ENCODE measurements at places on chromosomes 5 and 9.

GRCh38 chr5:2660315-2660714 is 91.2 kb downstream of the IRX2 start:
- DNase-seq = no peak

DNA sequence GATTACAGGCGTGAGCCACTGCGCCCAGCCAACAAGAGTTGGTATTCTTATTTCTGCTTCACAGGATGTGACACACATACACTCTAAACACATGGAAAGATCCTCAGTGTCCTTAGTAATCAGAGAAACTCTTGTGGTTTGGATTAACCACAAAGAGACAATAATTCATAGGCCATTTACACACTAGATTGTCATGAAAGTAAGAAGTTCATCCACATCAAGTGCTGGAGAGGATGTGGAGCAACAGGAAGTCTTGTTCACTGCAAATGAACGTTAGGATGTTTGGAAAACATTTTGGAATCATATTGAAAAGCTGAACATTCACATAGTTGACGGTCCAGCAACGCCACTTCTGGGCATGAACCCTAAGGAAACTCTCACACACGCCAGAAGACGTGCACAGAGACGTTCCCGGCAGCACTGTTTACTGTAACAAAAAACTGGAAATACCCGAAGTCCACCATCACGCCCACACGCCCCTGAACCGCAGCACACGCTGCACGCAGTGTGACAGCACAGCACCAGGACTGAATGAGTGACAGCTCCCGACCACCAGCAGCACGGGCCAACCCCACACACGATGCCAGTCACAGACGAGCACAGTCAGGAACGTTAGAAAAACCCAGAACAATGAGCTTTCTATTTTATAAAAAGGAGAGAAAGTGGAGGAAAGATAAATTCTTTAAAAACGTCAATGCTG is 87.6 kb downstream of the COL23A1 start:
- DNase-seq = no peak

GRCh38 chr9:135294836-135295235 is 184.7 kb upstream of the PPP1R26 start:
- DNase-seq = no peak

GRCh38 chr5:171855798-171856763 is 70.5 kb downstream of the SMIM23 start:
- no peak for DNase-seq

GRCh38 chr5:77083088-77083487 is 4.0 kb downstream of the ZBED3 start:
- DNase-seq = no peak

DNA sequence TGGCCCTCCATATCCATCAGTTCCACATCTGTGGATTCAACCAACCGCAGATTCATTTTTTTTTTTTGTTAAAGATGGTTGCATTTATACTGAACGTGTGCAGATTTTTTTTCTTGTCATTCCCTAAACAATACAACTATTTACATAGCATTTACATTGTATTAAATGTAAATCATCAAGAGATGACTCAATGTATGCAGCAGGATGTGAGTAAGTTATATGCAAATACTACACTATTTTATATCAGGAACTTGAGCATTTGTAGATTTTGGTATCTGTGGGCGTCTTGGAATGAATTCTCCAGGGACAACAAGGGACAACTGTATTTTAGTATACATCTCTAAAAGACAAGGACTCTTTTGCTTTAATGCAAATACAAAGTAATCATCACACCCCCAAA is 299.2 kb upstream of the ZNF608 start:
- no peak for DNase-seq

DNA sequence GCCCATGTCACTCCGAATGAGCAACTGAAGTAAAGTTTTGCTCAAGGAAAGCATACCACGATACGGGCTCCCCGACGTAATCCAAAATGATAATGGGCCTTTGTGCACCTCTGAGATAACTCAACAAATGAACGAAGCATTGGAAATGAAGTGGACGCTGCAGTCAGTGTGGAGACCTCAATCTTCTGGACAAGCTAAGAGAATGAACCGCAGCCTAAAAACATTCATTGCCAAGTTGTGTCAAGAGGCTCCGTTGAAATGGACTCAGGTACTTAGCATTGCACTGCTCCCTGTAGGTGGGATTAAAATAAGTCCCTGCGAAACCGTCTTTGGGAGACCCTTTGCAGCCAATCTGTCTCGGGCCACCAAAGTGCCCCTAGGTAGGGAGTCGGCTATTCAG is 3.9 kb upstream of the LCN9 start:
- DNase-seq = no peak

- no peak for DNase-seq
These were observed 61.1 kb upstream of the EQTN start for GRCh38 chr9:27358007-27358406.

GRCh38 chr5:111255169-111255568 is 31.0 kb downstream of the CAMK4 start:
- DNase-seq = no peak

DNA sequence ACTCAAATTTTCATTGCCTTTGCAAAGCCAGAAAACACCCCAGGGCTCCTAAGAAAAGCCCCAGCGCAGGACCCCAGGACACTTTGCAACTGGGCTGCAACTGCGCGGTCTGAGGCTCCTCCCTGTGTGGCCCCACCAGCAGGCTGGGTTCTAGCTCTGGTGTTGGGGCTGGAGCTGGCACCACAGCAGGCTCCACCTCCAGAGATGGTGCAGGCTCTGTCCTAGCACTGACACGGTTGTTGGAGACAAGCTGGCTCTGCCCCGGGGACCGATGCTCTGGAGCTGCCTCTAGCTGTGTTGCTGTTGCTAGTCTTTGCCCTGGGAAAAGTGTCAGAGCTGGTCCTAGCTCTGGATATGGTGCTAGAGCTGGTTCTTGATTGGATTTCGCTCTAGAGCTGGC is 13.6 kb downstream of the LCN10 start:
- DNase-seq = no peak

DNA sequence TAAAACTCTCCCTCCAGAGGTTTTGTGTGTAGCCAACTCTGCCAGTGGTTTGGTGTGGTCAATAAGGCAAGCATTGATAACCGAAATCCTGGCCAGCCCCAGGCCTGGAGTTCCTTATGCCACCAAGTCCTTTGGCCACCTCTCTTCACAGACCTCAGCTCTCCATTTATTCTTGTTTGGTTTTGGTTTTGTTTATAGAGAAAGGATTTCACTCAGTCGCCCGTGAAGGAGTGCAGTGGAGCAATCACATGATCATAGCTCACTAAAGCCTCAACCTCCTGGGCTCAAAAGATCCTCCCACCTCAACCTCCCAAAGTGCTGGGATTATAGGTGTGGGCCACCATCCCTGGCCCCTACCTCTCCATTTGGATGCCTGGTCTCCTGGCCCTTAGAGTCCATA is 55.4 kb upstream of the PPARGC1B start:
- DNase-seq = no peak

- DNase-seq = no peak
These were observed 1089.2 kb downstream of the PTPRD start for GRCh38 chr9:9523476-9524139.

DNA sequence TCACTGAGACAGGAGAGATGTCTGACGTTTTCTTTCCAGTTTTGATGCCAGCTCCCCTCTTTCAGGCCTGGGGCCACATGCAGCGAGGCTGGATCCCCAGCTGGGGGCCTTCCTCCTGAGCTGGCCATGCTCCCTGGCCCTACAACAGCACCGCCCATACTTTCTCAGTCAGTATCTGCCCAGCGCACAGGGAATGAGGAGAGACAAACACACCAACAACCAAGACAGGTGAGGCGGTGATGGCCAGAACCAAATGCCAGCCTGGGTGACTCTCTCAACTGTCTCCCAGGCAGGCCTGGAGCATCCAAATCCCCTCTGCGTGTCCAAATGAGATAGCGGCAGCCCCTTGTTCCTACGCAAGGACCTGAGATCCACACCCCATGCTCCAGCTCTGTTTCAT is 109.6 kb downstream of the ROR2 start:
- no peak for DNase-seq

GRCh38 chr9:82972446-82972845 is 90.5 kb downstream of the RASEF start:
- no peak for DNase-seq

- DNase-seq = no peak
These were observed 2.9 kb downstream of the PLCXD3 start for GRCh38 chr5:41507501-41507900.

GRCh38 chr5:10301842-10302610 is 5.7 kb downstream of the CMBL start:
- no peak for DNase-seq

GRCh38 chr9:93128715-93129224 is 5.3 kb downstream of the NINJ1 start:
- DNase-seq = no peak

- no peak for DNase-seq
These were observed 100.0 kb upstream of the NREP start for GRCh38 chr5:111856876-111857466.

- DNase-seq = no peak
These were observed 27.7 kb downstream of the G3BP1 start for GRCh38 chr5:151799407-151799806.

DNA sequence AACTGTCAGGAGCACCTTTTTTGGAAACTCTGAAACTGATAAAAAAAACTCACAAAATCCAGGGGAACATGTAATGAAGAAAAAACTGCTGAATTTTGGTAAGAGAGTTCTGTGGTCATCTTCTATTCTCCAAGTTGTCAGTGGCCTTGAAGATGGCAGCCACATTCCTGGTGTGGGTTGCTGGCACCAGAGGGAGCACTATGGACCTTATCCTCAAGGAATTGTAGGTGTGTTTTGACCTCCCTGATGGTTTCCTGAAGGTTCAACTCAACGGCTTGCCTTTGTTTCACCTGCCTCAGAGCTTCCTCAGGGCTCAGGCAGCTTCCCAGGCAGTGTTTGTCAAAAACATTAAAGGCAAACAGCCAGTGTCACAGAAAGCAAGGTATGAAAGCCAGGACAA is 2.2 kb upstream of the SLC38A9 start:
- no peak for DNase-seq

DNA sequence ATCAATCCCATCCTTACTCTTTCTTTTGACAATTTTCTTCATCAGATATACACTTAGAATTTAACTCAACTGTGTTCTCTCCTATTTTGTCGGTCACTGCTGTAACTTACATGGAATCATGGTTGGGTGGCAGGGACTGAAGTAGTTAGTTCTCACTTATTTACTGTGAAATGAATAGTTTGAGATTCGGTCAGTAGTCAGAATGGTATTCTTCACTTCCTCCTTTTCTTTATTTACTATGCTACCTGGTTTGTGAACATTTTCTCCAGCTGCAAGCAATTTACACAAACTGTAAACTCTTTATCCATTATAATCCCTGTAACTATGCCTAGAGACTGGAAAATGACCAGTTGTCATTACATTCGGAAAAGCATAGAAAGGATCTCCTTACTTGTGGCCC is 41.5 kb upstream of the GDNF start:
- DNase-seq = no peak

- DNase-seq = no peak
These were observed 2118.6 kb upstream of the C9orf72 start for GRCh38 chr9:29691758-29692407.

DNA sequence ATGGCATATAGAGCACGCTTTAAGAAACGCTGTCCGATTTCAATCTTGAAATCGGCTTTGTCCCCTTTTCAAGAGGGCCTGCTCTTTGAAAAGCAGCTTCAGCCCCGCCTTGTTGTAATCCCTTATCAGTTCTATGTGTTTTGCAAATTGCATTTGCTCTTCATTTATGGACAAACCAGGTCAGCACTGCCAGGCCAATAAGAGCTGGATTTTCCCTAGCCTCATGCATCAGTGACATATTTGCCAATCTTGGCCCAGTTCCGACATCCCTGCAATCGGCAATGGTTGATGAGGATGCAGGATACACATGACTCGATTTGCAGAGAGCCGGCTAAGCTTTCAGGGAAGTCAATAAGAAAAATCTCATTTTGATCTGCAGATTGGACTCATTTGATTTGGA is 529.1 kb upstream of the CLINT1 start:
- no peak for DNase-seq

- no peak for DNase-seq
These were observed 9.9 kb downstream of the LCN1 start for GRCh38 chr9:135531096-135531495.

DNA sequence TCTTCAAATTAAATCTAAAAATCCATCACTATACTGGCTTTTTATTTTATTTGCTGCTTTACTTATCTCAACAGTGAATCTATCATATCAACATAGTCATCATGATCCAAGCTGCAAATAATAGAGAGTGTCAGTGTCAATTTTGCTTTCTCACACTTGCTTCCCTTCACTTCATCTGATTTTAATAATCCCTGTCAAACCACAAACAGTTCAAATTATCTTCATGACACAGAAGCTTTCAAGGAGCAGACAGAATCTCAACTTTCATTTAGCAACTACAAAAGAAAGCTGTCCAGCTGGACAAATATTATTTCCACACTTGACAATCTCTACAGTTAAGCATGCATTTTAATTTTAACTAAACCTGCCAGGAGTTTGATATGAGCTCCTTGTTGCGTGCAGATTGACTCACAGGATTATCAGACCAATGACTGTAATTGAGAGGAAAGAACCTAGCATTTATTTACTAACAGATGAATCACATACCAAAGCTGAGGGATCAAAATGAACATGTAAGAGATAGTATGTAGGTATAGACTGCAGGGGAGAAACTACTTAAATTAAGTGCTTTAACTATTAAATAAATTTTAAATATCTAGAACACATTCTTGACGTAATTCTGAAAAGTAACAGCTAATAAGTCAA is 56.0 kb downstream of the KIAA0825 start:
- DNase-seq = no peak

GRCh38 chr5:66666778-66667177 is 70.6 kb downstream of the MAST4 start:
- DNase-seq = no peak

DNA sequence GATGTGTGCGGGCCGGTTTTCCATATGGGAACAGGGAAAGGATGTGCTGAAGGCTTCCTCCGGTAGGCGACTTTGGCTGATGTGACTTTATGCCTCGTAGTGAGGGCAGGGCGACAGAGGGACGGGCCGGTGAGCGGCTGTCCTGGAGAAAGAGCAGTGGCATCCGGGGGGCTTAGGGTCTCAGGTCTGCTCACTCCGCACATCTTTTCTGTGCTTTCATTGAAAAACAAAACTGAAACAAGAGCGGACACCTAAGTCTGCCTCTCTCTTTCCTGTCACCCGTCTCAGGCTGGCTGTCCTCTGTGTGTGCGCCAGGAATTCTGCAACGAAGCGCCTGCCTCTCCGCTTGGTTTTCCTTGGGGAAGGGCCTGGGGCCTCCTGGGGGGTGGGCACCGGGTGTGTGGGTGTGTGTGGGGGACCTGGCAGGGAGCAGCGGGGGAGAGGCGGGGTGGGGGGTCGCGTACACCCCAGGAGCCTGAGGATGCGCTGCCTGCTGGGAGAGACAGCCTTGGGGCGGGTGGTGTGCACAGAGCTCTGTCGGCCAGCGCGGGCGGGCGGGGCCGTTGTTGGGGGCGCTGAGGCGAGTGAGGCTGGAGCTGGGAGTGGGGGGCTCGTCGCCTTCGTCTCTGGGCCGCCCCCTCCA is 580 bp upstream of the PRRX2 start:
- no peak for DNase-seq
